GM04503 (cell line): ENCODE measurements at places on chromosomes 6 and 20.

DNA sequence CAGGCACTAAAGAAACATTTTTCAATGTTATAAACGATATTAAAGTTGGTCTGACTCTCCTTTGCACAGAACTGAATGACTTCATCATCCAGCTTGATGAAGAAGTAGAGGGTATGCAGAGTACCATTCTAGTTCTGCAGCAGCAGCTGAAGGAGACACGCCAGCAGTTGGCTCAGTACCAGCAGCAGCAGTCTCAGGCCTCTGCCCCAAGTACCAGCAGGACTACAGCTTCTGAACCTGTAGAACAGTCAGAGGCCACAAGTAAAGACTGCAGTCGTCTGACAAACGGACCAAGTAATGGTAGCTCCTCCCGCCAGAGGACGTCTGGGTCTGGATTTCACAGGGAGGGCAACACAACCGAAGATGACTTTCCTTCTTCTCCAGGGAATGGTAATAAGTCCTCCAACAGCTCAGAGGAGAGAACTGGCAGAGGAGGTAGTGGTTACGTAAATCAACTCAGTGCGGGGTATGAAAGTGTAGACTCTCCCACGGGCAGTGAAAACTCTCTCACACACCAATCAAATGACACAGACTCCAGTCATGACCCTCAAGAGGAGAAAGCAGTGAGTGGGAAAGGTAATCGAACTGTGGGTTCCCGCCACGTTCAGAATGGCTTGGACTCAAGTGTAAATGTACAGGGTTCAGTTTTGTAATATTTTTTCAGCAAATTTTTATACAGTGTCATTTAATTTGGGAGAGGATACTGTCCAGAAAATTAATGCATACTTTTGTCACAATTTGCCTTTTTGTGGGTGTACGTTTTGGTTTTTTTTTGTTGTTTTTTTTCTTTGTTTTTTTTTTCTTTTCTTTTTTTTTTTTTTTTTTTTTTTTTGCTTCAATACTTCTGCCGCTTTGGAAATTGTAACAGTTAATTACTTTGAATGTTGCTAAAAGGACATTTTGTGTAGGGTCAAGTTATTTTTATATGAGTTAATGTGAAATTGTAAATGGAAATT is 6.6 kb upstream of the ACAT2 start:
- no peak for DNase-seq

GRCh38 chr20:49424536-49424935 is 57.9 kb downstream of the KCNB1 start:
- no peak for DNase-seq

DNA sequence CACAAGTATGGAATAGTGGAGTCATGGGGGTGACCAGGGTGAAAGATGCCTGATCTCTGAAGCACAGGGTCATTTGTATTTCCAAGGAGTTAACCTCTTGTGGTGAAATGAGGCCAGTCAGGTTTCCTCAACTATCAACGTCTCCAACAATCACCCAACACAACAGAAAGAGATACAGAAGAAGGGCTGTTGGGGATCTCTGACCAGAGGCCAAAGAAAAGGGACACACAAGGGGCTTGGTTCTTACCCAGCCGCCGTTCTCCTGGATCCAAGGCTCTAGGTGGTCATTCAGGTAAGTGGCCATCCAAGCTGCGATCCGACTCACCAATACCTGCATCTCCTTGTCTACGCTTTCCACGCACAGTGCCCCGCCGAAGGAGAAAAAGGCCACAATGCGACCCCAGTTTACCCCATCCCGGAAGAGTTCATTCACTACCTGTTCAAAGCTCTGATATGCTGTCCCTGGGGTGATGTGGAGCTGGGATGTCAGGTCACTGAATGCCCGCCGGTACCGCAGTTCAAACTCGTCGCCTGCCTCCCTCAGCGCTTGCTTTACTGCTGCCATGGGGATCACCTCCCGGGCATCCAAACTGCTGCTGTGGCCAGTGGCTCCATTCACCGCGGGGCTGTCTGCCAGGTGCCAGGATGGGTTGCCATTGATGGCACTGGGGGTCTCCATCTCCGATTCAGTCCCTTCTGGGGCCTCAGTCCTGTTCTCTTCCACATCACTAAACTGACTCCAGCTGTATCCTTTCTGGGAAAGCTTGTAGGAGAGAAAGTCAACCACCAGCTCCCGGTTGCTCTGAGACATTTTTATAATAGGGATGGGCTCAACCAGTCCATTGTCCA is 1.0 kb downstream of the BCL2L1 start:
- DNase-seq, result no peak

- DNase-seq, result no peak
Observed at GRCh38 chr20:51720854-51721253, 47.3 kb downstream of the ATP9A start.

DNA sequence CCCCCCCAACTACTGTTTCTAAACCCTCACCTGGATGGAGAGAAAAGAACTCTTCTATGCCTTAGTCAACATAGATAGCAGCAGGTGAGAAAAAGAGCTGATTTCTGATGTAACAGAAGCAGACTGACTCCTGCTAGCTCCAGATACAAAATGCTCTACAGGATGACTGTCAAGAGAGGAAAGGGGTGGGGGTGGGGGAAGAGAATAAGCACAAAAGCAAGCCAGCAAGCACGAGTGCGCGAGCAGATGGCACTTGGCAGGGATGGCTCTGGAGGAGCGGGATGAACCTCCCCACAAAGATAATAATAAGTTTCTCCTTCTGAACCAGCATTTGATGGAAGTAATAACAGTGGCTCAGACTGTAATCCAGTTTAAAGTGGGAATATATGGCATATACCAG is 45.6 kb upstream of the SPDEF start:
- no peak for DNase-seq

- no peak for DNase-seq
Observed at GRCh38 chr20:48990467-48990866, 55.6 kb upstream of the CSE1L start.

DNA sequence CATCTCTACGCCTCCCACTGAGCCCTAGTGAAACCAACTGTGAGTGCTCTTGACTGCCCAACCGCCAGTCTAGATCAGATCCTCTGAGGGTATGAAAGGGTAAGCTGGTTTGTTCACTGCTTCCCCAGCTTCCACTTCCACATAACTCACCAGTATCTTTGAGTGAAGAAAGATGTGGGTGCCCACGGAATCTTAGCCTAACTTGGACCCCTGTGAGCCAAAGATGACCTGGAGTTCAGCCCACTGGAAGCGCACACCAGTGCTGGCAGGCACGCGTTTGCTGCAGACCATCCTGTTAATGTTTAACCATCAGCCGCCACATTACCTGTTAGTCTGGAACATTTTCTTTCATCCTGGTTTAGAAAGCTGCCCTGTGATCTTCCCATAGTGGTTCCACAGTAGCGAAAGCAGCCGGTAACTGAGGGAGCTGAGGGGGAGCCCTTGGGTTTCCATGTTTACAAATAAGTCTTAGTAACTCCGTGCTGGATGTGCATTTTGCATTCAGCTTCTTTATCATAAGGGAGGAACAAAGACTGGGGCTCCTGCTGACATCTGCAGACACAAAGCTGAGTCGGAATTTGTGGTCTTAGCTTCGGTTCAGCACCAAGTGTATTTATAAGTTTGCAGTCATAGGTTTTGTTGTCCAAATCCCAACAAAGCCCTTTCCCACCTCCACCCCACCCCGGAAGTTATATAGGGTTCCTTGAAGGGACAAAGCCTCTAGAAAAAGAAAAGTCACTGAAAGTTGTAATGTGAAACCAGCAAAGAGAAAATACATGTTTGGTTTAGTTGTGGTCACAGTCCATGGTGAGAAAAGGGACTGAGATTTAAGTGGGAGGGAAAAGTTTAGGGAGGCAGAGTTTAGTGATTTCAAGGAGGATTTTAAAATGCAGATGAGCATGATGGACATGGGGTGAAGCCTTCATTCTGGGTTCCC is 71.0 kb downstream of the SSR1 start:
- DNase-seq, result no peak

DNA sequence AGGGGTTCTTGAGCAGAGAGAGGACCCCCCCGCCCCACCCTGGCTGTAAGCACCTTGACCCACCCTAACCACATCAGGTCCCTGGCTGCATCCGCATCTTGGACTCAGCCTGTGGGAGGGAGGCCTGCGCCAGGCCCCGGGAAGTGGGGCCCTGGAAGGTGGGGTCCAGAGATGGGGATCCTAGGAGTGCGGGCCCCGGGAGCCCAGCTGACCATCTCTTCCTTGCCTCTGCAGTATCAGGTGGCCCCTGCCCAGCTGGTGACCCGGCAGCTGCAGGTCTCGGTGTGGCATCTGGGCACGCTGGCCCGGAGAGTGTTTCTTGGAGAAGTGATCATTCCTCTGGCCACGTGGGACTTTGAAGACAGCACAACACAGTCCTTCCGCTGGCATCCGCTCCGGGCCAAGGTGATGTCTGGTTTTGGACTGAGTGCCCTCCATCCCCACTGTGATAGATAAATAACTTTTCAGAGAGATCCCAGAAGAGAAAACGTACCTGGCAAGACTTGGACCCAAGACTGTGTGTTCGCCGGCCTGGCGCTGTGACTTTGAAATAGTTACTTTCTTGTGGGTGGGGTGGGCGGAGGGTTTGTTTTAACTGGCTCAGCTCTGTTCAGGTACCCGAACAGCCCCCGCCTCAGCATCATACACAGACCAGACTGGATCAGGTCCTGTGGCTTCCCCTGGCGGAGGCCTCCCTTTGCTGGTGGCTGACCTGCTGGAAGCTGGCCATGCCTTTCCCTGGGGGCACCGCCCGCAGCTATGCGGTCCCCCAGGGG is 62.0 kb downstream of the EZR start:
- DNase-seq, result no peak

- DNase-seq, result no peak
Observed at GRCh38 chr6:125989631-125990030, 3.3 kb downstream of the TRMT11 start.
